Stimulated activated CD4-positive, alpha-beta T cell treated with anti-CD3 and anti-CD28 coated beads, Interleukin-4, amount 100 ng/mL, for 4 hours (primary cell): ENCODE measurements at places on chromosomes 1 and 21.

DNA sequence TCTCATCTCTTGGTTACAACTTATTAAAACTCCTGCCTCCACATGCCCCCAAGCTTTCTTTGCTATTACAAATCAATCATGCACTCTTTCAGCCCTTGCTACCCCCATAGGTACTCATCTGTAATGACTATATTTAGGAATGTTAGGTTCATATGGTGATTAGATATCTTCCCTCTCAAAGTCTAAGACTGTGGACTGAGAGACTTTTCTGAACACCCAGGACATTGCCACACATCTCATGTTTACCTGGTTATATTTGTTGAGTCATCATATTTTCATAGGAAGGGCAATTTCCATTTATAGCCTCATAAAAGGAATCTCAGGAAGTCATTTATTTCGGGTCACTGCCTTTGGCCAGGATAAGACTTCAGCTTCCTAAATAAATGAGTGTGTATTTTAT is 81.5 kb upstream of the LPGAT1 start:
- DNase-seq: no peak

GRCh38 chr1:169796274-169796810 is 1.6 kb upstream of the METTL18 start:
- DNase-seq: no peak

DNA sequence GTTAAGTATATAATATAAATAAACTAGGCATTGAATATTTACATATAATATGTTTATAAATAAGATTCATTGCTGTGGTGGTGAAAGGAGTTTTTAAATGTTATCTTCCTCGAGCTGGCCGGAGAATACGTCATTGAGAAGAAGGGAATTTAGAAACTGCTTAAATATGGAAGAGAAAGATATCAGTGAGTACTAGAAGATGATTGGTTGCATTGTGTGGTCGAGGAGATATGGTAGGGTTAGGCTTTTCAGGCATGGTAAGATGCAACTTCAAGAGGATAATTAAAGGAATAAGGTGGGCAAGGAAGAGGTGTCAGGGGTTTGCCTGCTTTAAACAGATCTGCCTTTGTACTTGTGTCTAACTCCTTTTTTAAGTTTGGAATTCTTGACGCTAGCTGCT is 73.5 kb downstream of the RPS6KC1 start:
- DNase-seq: no peak

- DNase-seq: no peak
Observed at GRCh38 chr1:51509773-51510172, 9.3 kb downstream of the EPS15 start.

DNA sequence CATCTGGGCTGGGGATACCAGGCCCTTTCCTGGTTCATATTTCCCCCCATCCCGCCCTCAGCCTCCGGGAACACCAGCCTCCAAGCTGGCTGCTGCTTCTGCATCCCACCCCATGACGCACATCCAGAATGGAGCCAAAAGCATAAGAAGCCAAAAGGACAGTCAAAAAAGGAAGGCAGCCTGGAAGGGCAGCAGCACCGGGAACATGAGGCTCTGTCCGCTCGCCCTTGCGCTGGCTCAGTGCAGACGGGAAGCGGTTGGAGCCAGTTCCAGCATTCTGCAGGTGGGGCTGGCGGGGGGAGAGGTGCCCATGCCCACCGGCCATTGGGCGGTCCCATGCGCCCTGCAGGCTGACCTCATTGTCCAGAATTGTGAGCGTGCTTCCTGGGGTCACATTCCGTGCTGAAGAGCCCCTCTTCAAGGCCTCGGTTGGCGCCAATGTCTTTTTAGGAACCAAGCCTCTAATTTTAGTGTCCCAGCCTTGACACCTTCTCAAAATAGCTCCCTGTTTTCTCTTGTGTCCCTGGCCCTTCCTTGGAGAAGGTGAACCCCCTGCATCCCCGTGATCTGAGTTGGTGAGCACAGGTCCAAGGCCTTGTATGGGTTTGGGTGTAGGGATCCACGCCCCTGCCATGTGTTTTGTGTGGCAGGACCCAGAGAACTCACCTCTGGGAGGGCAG is 28.4 kb upstream of the NPPB start:
- no peak for DNase-seq

DNA sequence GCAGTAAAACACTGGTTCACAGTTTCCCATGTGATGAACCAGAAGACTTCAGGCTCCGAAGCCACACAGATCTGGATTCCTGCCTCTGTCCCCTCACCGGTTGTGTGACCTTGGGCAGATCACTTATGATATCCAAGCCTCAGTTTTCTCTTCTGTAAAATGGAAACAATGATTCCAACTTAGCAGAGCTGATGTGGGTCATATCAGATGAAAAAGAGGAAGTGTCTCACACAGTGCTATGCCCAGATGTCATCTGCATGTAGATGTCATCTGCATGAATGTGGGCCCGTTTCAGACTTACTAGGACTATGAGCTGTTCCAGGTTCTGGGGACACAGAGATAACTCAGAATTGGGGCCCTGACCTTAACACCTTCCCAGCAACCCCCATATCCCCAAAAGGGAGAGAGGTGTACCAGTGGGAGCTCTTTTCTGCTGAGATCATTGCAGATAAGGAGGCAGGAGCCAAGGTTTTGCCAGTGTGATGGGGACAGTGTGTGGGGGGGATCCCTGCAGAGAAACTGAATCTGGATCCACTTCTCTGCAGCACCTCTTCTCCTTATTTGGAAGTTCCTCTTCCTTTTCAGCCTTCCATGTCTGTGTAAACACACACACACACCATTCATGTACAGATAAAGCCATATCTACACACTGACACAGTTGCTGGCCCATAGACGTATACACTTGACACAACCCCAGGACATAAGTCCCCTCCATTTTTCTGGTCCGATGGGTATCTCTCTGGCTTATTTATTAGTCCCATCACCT is 5.0 kb upstream of the ADGRB2 start:
- DNase-seq: no peak

DNA sequence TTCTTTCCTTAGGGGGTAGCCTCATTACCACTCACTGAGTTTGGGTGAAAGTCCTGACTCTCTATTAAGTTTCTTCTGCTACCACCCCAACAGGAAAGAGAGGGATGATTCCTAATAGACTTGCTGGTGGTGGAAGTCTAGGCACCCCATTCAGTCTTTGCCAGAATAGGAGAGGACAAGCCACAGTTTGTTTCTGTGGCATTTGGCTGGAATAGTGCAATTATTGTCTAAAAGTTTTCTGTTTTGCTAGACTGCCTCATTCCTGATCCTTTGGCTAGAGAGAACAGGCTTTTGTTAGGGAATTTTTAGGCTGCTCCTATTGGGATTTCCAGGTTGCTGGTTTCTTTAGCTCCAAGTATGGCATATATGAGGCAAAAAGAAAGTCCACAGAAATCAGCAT is 9.9 kb upstream of the HJV start:
- DNase-seq: no peak

DNA sequence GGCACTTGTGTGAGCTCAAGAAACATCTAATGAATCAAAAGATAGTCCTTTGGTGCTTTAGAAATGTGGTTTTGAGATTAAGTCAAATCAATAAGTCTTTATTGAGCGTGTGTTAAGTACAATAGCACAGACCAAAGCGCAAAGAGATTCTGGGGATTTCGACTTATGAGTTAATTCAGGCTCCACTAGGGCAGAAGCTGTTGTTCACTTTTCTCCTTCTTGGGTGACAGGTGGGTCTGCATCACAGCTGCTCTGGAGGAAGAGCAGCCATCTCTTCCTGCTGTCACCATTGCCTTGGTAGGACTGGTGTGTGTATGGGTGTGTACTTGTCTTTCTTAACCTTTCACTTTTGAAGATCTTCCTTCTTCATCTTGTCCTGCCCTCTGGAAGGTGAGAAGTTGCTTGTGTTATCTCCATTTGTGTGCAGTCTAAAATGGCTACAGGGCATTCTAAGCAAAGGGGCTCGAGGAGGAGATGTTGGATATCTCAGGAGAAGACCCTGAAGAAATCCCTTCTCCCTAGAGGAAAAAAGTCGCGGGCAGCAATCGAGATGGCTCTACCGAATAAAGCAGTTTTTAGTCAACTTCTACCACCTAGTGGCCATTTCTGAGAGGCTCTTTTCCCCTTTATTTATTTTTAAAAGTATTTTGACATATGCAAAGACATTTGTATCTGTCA is 22.9 kb upstream of the DISC1 start:
- DNase-seq: no peak

- no peak for DNase-seq
Observed at GRCh38 chr1:102782144-102782543, 326.2 kb downstream of the COL11A1 start.

DNA sequence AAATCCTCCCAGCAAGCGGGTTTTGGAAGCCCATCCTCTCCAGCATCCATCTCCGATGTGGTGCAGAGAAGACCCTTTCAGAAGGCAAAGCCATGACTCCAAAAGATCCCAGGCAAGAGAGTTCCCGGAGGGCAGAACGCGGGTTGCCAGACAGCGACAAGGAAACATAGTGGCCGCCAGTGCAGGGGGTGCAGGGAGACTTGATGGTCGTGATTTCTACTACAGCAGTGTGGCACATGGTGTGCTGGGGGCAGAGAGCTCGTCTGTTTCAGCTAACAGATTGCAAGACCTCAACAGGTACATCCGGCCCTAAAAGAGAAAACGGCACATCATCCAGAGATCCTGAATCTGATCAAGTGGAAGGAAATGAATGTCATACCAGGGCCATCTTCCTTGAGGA is 74.3 kb downstream of the HLCS start:
- DNase-seq: no peak
